Adrenal gland (tissue), 19 donors: ENCODE measurements at places on chromosomes 6 and 20. TPM values are rescaled to one million over a fixed set of nuclear protein-coding genes. Genes with fewer than 3 reads are reported as not detected.

BFSP1 gene
- 1.1 TPM for total RNA-seq

FKBP1C gene
- total RNA-seq: not detected

TRIM10 gene
- total RNA-seq: not detected

ZSCAN12 gene
- 4.1 TPM for total RNA-seq

VSX1 gene
- 0.74 TPM for total RNA-seq

POLR3F gene
- 17.3 TPM for total RNA-seq

CPXM1 gene
- total RNA-seq: 9.9 TPM

RAET1E gene
- not detected for total RNA-seq

RIOK1 gene
- 14.9 TPM for total RNA-seq

SMOC2 gene
- 3.0 TPM for total RNA-seq

SCGN gene
- total RNA-seq: 3.7 TPM

CYP21A2 gene
- total RNA-seq: 3,573 TPM

TP53TG5 gene
- total RNA-seq: not detected

TREM1 gene
- total RNA-seq: 0.61 TPM

GRCh38 chr6:107816818-107817217 is 7.3 kb downstream of the SCML4 start:
- DNase-seq: no peak

DNA sequence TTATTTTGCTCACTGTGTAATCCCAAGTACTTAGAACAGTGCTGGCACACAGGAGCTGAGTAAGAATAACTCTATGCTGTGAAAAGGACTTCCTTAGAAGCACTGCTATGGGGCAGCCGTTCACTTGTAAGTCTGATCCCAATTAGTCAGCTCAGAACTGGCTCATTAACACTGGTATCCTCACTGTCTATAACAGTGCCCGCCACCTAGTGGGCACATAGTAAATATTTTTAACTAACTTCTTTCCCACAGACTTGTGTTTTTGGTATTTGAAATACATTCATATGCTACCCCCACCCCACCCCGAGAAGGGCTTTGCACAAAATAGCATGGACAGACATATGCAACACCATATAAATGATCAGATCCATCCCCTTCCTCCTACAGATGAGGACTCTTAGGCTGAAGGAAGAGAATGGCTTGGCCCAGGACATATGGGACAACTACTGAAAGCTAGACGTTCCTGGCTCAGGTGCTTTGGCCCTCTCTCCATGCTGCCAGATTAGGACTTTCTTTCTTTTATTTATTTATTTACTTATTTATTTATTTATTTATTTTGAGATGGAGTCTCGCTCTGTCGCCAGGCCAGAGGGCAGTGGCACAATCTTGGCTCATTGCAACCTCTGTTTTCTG is 47.1 kb downstream of the DST start:
- DNase-seq: no peak

DNA sequence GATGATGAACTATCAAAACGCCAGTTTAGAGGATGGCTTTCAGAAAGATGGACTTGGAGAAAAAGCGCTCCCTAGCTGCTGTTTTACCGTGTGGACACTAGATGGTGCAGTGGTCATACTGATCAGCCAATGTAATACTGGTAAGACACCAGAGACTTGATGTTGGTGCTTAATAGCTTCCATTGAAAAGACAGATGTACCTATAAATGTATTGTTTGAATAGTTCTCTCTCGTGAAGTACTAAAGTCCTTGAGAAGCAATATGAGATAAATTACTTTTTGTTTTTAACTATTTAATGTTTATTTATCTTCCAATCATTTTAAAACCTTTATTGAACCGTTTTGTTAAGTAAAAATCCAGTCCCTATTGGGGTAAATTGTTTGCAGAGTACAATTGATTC is 63.9 kb upstream of the FUCA2 start:
- DNase-seq: peak; percentile 54

DNA sequence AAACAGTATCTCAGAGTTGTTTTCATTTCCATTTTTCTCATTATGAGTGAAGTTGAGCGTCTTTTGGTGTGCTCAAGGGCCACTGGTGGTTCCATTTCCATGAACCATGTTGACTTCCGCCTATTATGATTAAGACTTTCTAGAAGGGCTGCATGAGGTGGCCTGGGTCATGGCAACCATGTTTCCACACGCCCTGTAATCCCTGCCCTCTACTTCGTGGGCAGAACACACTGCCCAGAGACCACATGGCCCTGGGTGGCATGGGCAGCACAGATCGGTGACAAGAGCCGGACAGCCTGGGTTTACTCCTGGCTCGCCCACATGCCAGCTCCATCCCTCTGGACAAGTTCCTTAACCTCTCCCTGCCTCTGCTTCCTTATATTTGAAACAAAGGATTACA is 14.8 kb downstream of the PRPH2 start:
- no peak for DNase-seq

DNA sequence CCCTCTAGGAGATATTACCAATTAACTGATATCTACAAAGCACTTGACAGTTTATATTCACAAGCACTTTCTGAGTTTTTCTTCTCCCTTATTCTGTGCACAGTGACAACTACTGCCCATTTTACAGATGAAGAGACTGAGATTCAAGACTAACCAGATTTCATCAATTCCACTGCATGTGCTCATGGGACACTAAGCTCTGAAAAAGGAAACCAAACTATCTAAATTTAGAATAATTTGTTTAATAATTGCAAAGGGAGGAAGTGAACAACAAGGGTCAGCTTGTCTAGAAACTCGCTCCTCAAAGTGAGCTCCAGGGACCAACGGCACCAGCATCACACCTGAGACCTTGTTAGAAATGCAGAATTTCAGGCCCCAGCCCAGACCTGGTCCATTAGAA is 50.8 kb upstream of the MYLIP start:
- no peak for DNase-seq

GRCh38 chr20:1697592-1697991 is 40.0 kb upstream of the SIRPG start:
- DNase-seq: no peak

- DNase-seq: no peak
Measured at GRCh38 chr6:22892452-22892851, 323.1 kb downstream of the HDGFL1 start.

- DNase-seq: peak; percentile 49
Measured at GRCh38 chr20:2473516-2473915, 2.9 kb upstream of the SNRPB start.

GRCh38 chr6:158869826-158870648 is 50.9 kb upstream of the EZR start:
- peak; percentile 94 for DNase-seq

GRCh38 chr6:33905071-33905609 is 101.3 kb upstream of the MLN start:
- no peak for DNase-seq

GRCh38 chr6:131427434-131428058 is 145.5 kb upstream of the ARG1 start:
- DNase-seq: peak; percentile 54

DNA sequence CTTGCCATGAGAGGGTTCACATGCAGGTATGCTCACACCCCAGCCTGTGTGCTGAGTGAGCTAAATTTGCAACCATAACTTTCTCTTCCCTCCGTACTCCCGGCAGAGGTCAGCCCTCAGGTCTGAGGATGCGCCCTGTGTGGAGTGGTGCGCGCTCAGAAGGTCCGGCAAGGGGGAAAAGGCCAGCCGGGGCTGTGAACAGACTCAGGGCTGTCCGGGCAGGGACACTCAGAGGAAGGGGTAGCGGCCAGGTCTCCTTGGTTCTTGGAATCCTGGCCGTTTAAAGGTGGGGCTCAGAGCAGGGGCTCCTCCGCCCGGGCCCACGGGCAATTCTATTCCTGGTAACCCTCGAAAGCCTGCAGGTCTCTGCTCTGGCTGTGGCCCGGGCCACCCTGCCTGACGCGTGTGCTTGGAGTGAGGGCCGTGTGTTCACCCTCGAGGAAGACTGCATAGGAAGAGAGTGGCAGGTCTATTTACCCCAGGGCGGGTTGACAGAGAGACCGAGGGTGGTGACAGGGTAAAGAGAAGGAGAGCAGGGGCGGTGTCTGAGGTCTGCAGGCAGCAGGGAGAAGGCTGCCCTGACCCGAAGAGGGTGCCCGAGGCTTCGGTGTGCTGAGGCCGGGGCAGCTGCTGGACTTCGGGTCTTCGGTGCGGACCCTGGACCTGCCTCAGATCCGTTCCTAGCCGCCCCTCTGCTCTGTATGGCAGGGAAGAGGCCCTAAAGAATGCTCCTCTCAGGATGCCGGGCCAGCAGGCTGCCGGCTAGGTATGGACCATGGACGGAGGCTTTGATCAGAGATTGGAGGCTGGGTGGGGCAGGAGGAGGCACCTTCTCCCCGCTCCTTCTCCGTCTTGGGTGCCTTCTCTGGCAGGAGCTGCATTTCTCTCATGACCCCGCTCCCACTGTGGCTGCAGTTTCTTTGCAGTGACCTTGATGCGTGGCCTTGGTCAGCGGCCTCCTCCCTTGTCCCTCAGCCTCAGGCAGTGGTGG is 131.1 kb upstream of the ARMC2 start:
- DNase-seq: no peak

GRCh38 chr6:158620963-158621693 is 23.4 kb downstream of the DYNLT1 start:
- peak; percentile 35 for DNase-seq

GRCh38 chr6:22029171-22029570 is 267.7 kb downstream of the PRL start:
- DNase-seq: no peak

- DNase-seq: no peak
Measured at GRCh38 chr20:9460518-9460917, 53.9 kb upstream of the LAMP5 start.

- DNase-seq: peak; percentile 40
Measured at GRCh38 chr20:7691647-7692269, 248.5 kb downstream of the HAO1 start.
